Foreskin keratinocyte (primary cell): ENCODE measurements at places on chromosomes 7 and 10. TPM values are rescaled to one million over a fixed set of nuclear protein-coding genes. Genes with fewer than 3 reads are reported as not detected.

COL26A1 gene
- polyA plus RNA-seq, result not detected in 2 replicates

NSUN6 gene
- 3.1 and 3.4 TPM in 2 replicates for polyA plus RNA-seq

ADAP1 gene
- polyA plus RNA-seq, result 5.1 and 6.9 TPM in 2 replicates

OR2A1 gene
- not detected in 2 replicates for polyA plus RNA-seq

SPDYE6 gene
- polyA plus RNA-seq, result not detected in 2 replicates

MCU gene
- polyA plus RNA-seq, result 20.7 and 25.1 TPM in 2 replicates

- DNase-seq, result no peak
These were observed 16.5 kb upstream of the TLX1 start for GRCh38 chr10:101114646-101115045.

- DNase-seq, result no peak
These were observed 701 bp downstream of the STK17A start for GRCh38 chr7:43583424-43584194.
